ENCODE measurements at places on chromosomes 1 and 21.

- peak; percentile 49 for DNase-seq
Measured at GRCh38 chr1:155309423-155310021, 856 bp downstream of the FDPS start.

GRCh38 chr1:47219590-47220220 lies 12.3 kb downstream of the TAL1 start:
- DNase-seq: no peak

- DNase-seq: peak; percentile 16
Measured at GRCh38 chr1:155175927-155176371, 2.3 kb downstream of the TRIM46 start.

GRCh38 chr1:202143011-202143767 lies 1.3 kb downstream of the ARL8A start:
- DNase-seq: peak; percentile 34
